CD4-positive, alpha-beta T cell treated with Interleukin-15 for 4 hours (primary cell): ENCODE measurements at places on chromosomes 4 and X.

- DNase-seq = no peak
These were observed 228.8 kb downstream of the EVC2 start for GRCh38 chr4:5479518-5480060.

DNA sequence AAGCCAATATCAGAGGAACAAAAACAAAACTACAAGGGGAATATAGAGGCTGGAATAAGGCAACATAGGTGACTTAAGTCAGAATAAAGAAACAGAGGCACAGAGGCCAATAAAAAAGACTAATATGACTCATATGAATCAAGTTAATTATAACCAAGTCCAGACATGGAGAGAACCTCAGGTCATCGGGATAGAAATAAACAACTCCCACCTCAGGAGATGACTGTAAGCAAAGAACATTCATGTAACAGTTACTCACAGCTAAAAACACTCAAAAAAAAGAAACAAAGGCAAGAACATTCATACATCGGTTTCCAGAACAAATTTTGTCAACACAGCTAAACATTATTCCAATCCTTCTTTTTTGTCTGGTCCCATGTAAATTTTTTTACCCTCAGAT, 60.3 kb upstream of the RXFP1 start:
- DNase-seq = no peak

DNA sequence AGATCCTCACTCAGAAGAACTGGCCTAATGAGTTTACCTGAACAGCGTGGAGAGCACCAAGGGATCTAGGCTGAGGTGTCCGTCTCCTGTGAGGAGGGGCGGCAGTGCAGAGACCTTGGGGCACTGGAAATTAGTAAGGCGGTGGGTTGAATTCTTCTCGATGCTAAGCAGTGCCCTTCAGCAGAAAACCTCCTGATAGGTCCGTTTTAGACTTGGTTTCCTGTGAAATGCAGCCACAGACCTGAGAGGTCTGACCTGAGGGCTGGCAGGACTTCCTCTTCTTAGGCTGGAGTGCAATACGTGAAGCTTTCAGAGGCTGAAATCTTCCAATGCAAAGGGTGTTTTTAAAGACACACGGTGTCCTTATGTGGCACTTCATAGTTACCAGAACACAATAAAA, at the start of gene CLNK:
TSS of gene CLNK (minus strand) at position 138 of the 400 bp plus-strand sequence. CDS start 16,899 bp downstream, outside the sequence.
- no peak for DNase-seq

- DNase-seq = no peak
These were observed 235.3 kb downstream of the GPAT3 start for GRCh38 chr4:83771113-83771705.

GRCh38 chrX:125522752-125523151, 203.1 kb downstream of the TEX13C start:
- DNase-seq = no peak

DNA sequence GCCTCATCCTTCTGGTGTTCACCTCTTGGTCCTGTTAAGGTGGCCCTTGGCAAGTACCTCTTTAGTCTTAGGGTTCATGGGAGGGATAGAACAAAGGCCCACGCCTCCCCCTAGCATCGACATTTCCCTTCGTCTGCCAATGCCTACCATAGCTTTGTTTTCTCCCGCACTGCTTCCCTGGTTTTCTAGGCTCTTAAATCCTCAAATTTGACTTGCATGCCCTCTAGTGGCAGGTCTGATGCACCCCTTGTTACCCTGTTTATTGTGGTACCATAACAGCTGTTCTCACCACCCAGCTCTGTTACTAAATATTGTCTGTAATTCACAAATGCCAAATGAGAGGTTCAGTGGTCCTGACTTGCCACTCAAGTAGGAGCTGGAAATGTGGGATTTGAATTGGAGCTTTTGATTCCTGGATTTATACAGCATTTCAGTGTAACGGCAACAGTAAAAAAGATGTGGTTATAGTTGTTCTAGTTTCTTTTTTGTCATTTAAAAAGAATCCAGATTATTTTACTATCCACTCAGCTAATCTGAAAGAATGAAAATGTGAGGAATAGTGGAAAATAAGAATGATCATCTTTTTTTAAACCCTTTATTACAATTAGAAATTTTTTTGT, 100.1 kb downstream of the REPS2 start:
- DNase-seq = peak; percentile 19

GRCh38 chr4:77196866-77197265, 39.9 kb downstream of the CCNG2 start:
- DNase-seq = no peak

- no peak for DNase-seq
These were observed 6.4 kb downstream of the ELK1 start for GRCh38 chrX:47643926-47644325.

DNA sequence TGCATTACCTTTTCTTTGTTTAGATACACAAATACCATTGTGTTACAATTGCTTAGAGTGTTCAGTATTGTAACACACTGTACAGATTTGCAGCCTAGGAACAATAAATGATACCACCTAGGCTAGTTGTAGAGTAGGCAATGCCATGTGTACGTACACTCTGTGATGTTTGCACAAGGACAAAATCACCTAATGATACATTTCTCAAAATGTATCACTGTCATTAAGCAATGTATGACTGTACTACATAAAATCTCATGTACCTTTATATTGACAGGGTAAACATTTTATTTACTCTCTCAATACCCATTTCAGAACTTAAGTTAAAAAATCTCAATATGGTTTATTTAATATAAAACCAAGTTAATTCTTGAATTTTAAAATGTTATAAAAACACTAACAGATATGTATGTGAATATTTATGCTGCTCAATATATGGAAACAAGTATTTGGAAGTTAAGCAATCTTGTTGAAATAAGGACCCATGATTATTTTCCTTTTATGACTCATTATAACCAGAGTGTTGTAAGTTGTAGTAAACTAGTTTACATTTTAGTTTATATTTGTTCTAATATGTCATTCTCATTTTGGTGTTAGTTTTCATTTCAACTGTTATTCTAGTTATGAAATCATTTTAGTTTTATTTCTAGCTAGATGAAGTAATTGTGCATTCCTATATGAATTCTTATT, 409.2 kb downstream of the TLL1 start:
- DNase-seq = no peak

DNA sequence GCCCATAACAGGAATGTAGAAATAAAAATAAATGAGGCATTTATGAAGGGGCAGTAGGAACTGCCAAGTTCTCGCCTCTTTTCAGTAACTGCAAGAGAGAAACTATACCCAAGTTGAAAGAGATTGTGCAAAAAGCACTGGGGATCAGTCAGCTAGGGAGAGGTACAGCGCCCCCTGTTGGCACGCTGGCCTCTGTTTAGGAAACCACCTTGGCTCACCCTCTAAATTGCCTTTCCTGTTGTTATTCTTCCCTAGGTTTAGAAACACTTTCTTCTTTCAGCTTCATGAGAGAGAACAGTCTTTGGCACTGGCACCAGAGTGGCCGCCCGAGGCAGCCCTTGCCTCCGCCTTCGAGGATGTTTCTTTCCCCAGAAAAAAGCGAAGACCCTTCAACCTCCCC, 348.5 kb downstream of the MID1IP1 start:
- peak; percentile 44 for DNase-seq

DNA sequence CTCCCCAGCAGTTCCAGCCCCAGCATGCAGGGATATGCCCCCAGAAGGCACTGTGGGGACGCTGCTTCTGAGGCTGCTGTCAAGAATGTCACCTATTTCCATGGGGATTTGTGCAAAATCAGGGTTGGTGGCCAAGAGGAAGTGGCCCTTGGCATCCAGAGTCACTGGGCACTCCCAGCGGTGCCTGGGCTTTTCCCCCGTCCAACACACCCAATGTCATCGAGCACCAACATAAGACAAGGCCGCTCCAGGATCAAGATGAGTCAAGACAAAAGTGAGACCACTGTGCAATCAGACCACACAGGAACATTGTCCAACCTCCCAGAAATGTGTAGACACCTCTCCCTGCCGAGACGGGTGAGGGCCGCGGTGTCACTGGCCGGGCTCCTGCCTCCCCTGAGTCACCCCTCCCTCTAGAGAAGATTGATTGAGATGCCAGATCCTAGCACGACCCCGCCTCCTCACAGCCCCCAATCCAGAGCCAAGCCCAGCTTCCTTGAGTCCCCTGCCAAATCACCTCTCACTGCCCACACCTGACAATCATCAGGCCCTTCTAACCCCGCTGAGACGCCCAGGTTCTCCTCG, 194.3 kb downstream of the AFAP1 start:
- no peak for DNase-seq

DNA sequence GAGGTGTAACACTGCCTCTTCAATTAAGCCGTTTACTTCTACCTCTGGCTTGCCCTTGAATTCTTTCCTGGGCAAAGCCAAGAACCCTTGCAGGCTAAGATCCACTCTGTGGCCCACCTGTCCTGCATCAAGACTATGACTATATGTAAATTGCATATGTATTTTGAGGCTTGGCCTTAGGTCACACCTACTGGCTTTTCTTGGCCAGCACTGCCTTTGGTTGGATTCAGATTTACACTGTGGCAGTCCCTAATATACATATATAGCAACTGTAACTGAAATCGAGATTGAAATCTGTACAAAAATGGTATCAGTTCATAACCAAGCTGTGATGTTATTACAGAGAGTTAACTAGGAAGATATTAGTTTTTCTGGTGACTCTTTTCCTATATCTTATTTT, 151.5 kb downstream of the CFAP47 start:
- no peak for DNase-seq

- DNase-seq = no peak
These were observed 72.1 kb downstream of the GPR82 start for GRCh38 chrX:41796046-41796445.

- DNase-seq = no peak
These were observed 14.0 kb downstream of the APOOL start for GRCh38 chrX:85017721-85018120.

- no peak for DNase-seq
These were observed 118.5 kb upstream of the GUCY1A1 start for GRCh38 chr4:155548173-155548572.

GRCh38 chr4:162151386-162151785, 12.4 kb downstream of the FSTL5 start:
- DNase-seq = no peak

DNA sequence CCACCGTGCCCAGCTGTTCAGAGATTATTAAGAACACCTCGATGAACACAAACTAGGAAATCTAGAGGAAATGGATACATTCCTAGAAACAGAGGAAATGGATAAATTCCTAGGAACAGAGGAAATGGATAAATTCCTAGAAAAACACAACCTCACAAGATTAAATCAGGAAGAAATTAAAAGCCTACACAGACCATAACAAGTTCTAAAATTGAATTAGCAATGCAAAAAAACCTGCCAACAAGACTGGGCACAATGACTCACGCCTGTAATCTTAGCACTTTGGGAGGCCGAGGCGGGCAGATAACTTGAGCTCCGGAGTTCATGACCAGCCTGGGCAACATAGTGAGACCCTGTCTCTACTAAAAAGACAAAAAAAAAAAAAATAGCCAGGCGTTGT, 13.1 kb upstream of the IDS start:
- DNase-seq = no peak

DNA sequence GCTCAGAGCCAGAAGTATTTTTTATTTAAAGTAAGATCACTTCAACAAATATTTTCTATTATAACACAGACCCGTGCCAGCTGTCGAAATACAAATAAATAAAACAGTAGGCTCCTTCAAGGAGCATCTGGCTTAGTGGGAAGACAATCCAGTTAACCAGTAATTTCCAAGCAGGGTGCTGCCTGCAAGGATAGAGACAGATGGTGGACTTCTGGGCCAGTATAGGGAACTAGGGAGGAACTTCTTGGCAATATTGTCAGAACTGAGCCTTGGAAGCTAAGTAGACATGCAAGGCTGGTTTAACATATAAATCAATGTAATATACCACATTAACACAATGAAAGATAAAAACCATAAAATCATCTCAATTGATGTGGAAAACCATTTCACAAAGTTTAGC, 17.0 kb upstream of the MTMR1 start:
- DNase-seq = no peak

- DNase-seq = no peak
These were observed 26.1 kb upstream of the ACSL1 start for GRCh38 chr4:184851886-184852285.

GRCh38 chr4:134935320-134935719, 733.7 kb upstream of the PABPC4L start:
- no peak for DNase-seq

GRCh38 chr4:143411527-143412419, 75.1 kb downstream of the GAB1 start:
- no peak for DNase-seq

DNA sequence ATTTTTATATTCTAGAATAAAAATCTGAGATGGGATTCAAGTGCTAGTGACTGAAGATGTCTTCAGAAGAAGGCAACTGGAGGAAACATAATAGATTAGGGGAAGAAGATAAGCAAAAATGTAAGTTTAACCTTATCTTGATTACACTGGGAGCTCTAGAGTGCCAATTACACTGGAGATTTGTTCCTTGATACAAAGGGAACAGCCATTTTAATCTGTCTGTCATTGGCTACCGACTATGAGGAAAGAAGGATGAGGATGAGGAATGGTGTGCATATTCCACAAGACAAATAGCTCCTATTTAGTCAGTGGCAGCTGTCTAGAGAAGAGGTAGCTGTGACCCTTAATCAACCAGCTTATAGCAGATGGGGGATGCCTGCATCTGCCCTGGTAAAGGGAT, 1034.5 kb upstream of the IGFBP7 start:
- DNase-seq = no peak

DNA sequence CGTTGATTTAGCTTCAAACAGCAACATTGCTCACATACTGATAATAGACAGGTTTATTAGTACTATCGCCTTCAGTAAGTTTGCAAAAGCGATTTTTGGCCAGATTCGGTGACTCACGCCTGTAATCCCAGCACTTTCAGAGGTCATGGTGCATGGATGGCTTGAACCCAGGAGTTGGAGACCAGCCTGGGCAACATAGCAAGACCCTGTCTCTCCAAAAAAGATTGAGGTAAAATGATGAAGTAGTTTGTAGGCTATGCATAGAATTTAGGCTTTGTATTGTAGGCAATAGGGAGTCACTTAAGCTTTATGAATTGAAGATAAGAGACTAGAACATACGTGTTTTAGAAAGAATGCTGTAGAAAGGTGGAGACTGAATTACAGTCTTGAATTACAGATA, 1.1 kb upstream of the GNPDA2 start:
- no peak for DNase-seq

GRCh38 chrX:152619897-152620296, 17.8 kb upstream of the GABRQ start:
- DNase-seq = no peak

DNA sequence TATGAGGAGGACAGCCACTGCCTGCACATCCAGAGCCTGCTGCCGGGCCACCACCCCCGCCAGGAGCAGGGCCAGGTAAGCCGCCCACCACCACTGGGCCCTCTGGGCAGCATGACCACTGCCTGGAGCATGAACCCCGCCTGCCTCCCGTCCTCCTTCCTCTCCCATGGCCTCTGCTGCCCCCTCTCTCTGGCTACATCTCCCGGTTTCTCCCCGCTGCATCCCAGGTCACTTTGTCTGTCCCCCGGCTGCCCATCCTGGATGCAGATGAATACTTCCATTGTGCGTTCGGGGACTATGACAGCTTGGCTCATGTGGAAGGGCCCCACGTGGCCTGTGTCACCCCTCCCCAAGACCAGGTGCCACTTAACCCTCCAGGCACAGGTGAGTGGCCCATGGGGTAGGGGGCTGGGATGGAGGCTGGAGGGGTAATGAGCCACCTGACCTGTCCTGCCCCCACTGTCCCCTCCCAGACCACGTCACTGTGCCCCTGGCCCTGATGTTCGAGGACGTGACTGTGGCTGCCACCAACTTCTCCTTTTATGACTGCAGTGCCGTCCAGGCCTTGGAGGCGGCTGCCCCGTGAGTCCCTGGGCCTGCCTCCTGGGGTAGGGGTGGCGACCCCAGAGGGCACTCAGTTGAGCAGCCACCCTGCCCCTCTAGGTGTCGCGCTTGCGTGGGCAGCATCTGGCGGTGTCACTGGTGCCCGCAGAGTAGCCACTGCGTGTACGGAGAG, 6.0 kb downstream of the PLXNB3 start:
- DNase-seq = no peak
